ENCODE measurements at places on chromosomes 2 and 18.

DNA sequence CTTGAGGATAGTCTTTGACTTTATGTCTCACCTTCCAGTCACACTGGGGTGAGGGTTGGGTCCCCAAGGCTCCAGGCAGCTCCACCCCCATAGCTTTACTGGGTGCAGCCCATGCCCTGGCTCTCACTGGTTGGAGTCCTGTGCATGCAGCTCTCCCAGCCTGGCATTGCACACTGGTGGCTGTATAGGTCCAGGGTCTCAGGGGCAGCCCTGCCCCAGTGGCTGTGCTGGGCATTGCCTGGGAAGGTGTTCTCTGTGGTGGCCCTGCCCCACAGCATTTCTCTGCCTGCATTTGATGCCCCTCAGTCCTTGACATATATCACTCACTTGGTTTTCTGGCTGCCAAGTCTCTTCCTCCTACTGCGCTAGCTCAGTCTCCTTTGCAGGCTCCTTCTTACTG, 21.2 kb downstream of the MPHOSPH10 start:
- DNase-seq, result no peak

- DNase-seq, result no peak
Measured at GRCh38 chr2:73999881-74000597, 15.3 kb downstream of the TET3 start.

- DNase-seq, result no peak
Measured at GRCh38 chr2:47657886-47658489, 125.0 kb upstream of the MSH6 start.

- DNase-seq, result no peak
Measured at GRCh38 chr2:158619496-158619895, 162.7 kb downstream of the PKP4 start.

DNA sequence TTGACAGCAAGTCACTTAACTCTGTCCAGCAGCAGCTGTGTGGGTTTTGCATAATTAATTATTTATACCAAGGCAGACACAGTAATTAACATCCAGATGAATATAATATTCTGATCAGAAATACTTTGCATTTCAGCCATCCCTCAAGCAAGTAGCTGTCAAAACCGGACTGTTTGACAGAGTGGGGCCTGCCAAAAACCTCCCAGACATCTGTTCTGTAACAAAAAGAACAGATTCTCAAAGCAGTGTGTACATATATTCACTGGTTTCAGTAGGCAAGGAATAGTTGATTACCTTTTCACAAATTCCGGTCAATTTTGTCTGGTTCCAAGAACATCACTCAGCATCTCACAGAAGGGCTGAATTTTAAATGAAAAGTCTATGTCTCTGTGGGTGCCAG, 291.6 kb downstream of the CMPK2 start:
- DNase-seq, result no peak

GRCh38 chr2:224110811-224111210, 71.7 kb upstream of the SERPINE2 start:
- DNase-seq, result no peak

DNA sequence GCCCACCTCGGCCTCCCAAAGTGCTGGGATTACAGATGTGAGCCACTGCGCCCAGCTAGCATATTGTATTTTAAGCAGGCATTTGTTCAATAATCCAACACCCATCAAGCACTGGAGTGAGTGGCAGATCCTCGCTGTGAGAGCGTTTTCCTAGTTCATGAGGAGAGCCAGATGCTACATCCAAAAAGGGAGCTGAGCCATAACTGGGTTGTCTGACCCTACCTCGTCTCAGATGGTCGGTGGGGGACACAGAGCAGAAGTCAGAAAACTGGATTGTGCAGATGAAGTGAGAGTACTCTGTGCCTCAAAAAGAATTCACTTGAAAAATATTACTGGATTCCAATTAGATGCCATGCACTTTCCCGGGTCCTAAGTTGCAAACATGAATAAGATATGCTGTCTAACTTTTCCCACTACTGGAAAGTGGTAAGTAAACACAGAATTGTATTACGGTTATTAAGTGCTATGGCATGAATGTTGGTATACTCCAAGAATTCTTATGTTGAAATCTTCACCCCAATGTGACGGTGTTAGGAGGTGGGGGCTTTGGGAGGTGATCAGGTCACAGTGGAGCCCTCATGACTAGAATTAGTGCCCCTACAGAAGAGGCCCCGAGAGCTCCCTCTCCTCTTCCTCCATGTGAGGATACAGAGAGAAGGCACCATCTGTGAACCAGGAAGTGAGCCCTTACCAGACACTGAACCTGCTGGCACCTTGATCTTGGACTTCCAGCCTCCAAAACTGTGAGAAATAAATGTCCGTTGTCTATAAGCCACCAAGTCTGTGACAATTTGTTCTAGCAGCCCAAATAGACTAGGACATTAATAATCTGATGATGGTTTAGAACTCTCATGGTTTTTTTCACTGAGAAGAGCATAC, 21.5 kb downstream of the SOWAHC start:
- no peak for DNase-seq

DNA sequence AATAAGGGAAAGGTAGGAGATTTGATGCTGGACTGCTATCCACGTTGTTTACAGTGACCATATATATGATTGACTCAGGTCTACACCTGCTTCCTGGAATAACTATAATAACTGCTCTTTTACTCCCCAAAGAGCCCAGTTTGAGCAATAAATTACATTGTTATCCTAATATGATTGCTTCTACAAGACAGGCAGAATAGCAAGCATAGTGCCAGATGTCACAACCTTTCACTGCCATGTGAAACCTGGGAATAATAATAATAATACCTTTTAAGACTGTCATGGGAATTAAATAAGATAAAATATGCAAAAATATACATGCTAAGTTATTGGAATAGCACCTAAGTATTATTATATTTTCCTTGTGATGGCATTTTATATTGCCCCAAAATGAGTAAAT, 298.7 kb downstream of the GALNT13 start:
- no peak for DNase-seq

DNA sequence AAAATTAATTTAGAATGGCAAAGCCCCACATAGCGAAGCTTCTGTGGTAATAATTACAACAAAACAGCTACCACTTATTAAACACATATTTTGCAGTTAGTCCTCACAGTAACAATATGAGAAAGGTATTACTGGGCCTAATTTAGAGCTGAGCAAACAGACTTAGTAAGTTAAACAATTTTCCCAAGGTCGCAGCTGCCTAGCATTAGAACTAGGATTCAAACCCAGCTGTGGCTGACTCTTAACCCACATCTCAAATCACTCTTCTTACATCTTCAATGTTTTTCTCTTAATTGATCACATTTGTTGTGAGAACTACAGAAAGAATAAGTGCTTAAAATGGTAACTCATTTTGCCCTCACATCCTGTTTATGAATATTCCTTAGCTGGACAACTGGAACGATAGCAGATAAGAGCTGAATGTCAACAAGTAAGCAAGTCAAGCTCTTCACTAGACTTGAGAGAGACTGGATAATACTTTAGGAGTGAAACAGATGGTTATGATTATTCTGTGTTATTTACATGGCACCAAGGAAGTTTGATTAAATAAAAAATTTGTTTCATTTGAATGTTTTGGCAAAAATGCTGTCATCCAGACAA, 59.4 kb upstream of the TMEM17 start:
- no peak for DNase-seq

DNA sequence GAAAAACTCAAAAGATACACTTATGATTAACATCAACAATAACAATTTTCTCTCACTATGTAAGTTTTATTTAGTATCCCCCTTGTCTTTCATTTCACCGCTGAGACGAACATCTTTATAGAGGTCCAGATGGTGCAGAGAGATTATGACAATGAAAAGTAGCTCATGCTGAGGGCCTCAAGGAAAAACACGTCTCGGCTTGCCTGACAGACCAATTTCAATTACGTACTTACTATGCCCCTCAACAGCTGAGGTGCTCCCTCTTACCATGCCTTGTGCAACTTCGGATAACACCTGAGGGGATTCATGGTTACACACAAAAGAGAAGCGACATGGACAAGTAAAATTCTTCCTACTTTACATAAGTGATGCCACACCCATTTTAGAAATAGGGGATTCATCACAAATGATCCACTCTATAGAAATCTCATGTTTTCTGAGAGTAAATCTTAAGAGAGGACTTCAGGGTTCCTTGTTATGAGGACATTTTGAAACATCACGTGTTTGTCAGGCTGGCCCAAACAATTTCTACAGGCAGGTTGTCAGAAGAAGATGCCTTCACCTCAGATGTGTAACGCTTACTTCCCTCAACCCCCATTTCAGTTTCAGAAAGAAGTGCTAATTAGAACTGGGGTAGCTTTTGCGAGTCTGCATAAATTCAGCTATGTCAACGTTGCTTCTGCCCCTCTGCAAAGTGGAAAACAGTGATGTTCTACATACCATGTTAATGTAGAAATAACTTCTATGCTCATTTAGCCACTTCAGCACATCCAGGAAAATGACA, 191.4 kb downstream of the NRXN1 start:
- DNase-seq, result no peak

GRCh38 chr2:193114827-193115226, 920.1 kb upstream of the TMEFF2 start:
- no peak for DNase-seq

DNA sequence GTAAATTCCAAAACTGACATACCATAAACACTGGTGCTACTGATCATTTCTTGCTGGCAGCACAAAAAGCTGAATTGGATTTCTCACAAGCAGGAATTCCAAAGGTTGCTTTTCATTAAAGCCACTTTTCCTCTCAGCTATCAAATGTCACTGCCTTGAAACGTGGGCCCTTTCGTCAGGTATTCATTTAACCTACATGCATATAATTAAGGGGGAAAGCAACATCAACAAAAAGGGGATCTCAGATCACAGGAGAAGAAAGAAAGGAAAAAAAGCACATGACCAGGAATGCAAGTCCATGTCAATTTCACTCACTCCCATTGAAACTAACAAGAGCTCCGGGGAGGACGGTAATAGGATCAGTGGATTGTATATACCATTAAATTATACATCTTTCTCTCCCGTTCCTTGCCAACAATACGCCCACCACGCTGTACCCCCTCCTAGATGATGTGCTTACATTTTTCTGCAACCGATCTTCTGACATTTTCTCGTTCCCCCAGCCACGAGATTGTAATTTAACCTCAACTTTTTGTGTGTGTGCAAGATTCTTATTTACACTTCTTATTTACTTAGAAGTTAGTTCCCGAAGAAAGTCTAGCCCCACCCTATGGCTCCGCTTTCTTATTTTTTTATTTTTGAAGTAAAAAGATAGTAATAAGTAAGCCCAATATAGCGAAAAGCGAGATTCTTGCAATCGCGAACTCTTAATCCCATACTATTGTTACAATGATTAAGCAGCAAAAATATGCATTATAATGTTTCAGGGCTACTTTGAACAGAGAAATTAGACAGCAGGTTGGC, 725 bp downstream of the FIGN start:
- DNase-seq, result no peak

- no peak for DNase-seq
Measured at GRCh38 chr18:62938006-62938405, 222.7 kb downstream of the PHLPP1 start.

DNA sequence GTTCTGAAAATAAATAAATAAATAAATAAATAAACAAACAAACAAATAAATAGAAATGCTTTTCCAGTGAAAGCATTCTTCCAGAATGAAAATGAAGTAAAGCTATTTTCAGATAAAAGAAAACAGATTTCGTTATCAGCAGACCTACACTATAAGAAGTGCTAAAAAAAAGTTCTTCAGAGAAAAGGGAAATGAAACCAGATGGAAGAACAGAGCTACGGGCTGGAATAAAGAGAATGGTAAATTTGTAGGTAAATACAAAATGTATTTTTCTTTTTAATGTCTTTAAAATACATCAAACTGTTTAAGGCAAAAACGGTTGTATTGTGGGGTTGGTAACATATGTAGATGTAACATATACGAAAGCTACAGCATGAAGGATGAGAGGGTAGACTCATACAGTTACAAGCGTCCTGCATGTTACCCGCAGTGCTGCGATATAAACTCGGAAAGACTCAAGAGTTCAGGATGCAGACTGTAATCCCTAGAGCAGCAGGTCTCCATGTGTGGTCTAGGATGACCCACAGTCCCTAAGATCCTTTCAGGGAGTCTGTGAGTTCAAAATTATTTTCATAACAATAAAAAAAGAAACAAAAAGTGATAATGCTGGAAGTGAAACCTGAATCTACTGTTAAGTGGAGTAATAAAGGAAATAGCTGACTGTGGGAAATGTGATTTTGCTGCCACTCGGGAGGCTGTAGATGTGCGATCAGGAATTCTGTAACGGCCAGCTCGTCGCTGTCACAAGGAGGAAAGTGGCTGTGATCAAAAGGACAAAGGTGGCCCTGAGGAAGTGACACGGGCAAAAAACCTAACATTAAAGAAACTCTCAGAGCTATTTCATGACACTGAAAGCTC, 5.3 kb upstream of the RAB12 start:
- DNase-seq, result no peak

GRCh38 chr18:48030616-48031480, 100.4 kb upstream of the SMAD2 start:
- DNase-seq, result no peak

DNA sequence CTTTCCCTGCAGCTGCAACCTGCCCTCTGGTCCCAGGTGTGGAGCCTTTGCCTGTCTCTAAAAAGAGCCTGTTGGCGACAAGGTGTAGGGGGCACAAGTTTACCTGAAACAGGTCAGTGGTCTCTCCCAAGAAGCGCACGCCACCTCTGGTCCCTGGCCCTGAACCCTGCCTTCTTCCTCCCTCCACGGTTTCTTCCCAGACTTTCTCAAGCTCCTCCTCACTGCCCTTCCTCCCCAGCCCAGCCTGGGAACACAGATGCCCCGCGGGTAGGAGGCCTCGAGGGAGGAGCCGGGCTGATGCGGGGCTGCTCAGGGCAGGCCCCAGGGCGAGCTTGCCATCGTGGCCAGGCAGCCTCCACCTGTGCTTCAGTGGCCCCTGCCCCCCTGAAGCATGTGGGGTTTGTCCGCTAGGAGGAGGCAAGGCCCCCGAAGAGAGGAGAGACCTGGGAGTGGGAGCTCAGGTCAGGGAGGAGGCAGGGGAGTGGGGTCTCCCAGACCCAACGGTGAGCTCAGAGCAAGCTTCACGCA, 89.5 kb downstream of the SMAD7 start:
- no peak for DNase-seq

DNA sequence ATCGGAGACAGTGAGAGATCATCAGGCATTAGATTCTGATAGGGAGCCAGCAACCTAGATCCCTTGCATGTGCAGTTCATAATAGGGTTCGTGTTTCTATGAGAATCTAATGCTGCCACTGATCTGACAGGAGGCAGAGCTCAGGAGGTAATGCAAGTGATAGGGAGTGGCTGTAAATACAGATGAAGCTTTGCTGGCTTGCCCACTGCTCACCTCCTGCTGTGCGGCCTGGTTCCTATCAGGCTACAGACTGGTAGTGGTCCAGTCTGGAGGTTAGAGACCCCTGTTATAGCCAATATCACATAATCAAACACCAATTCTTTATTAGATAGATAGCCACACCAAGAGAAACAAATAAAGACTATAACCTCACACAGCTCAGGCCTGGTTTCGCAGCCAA, 51.0 kb upstream of the NBEAL1 start:
- no peak for DNase-seq

DNA sequence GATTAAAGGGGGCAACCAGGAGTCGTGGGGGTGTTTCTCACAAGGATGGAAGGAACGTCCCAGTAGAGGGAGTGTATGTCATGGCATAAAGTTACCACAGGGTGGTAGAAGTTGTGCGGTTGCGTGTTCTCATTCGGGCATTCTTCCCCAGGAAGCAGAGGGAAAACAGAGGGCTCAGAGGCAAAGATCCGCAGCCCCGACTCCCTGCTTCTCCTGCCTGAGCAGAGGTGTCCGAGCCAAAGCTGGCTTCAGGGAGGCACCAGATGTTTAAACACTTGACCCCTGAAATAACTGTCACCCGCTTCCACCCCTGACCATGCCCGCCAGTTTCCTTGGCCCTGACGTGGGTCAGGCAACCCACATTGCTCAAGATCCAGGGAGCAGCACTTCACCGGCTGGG, 83.7 kb downstream of the EN1 start:
- DNase-seq, result no peak

- DNase-seq, result no peak
Measured at GRCh38 chr2:59378127-59378526, 1137.0 kb upstream of the FANCL start.

Data from GM18507 (cell line).